ENCODE measurements at places on chromosomes 2 and 18.

DNA sequence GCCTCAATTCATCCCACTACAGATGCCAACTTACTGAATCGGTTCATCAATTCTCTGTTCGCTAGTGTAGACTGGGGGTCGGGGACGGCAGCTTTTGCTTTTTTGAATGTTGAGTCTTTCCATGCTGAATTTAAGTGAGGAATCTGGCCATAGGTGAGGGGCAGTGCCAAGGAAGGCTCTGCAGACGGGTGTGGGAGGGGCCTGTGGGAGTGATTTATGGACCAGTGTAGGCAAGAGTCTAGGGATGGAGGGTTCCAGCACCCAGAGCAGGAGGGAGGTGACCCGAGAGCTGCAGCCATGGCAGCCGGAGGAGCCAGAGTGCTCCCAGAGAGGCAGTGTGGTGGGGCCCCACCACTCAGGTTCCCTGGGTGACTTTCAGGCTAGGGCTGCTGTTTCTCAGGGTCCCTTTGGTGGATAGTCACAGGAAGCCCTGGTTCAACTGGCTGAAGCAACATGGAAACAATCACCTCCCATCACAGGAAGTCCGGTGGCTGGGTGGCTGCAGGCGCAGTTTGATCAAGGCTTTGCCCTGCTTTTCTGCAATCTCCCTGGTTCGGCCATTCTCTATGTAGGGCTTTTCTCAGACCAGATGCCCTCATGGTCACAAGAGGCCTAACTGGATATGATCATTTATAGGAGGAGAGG is 16.9 kb upstream of the TEX44 start:
- DNase-seq = no peak

- no peak for DNase-seq
Observed at GRCh38 chr2:70381821-70382220, 80.0 kb upstream of the FAM136A start.

DNA sequence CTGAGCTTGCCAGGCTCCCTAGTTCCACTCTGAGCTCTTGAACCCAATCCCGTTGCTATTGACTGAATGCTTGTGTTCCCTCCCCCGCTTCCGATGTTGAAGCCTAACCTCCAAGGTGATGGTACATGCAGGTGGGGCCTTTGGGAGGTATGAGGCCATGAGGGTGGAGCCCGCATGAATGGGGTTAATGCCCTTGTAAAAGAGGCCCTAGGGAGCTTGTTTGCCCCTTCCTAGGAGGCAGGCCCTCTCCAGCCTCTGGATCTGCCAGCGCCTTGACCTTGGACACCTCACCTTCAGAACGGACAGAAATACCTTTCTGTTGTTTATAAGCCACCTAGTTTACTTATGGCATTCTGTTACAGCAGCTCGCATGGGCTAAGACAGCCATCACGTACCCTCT is 71.6 kb downstream of the TFCP2L1 start:
- DNase-seq = no peak

- DNase-seq = no peak
Observed at GRCh38 chr18:3540805-3541548, 91.0 kb downstream of the TGIF1 start.

GRCh38 chr18:31197676-31198075 is 35.0 kb upstream of the DSC1 start:
- DNase-seq = no peak

GRCh38 chr2:163794635-163795034 is 58.8 kb upstream of the FIGN start:
- no peak for DNase-seq

- DNase-seq = no peak
Observed at GRCh38 chr2:3483227-3483985, 35.9 kb downstream of the ADI1 start.

GRCh38 chr2:46410273-46411244 is 68.8 kb upstream of the TMEM247 start:
- no peak for DNase-seq

GRCh38 chr18:627231-627630 is 30.2 kb upstream of the TYMS start:
- no peak for DNase-seq

DNA sequence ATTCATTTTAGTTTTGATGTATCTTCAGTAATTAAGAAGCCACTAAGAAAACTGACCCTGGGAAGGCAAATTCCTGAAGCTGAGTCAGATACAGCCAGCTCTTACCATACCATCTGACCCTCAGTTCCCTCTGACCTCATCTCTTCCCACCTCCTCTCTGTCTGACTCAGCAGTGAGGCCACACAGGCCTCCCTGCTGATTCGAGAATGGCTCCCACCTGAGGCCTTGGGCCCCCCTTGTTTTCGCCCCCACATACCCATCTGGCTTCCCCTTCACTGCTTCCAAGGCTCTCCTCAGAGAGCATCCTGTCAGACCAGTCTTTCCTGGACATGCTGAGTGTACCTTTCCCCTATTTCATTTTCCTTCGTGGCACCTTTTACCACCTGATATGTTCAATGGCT is 71.0 kb upstream of the CYP1B1 start:
- DNase-seq = peak; percentile 4

- peak; percentile 2 for DNase-seq
Observed at GRCh38 chr2:196482119-196483065, 157.1 kb upstream of the CCDC150 start.

DNA sequence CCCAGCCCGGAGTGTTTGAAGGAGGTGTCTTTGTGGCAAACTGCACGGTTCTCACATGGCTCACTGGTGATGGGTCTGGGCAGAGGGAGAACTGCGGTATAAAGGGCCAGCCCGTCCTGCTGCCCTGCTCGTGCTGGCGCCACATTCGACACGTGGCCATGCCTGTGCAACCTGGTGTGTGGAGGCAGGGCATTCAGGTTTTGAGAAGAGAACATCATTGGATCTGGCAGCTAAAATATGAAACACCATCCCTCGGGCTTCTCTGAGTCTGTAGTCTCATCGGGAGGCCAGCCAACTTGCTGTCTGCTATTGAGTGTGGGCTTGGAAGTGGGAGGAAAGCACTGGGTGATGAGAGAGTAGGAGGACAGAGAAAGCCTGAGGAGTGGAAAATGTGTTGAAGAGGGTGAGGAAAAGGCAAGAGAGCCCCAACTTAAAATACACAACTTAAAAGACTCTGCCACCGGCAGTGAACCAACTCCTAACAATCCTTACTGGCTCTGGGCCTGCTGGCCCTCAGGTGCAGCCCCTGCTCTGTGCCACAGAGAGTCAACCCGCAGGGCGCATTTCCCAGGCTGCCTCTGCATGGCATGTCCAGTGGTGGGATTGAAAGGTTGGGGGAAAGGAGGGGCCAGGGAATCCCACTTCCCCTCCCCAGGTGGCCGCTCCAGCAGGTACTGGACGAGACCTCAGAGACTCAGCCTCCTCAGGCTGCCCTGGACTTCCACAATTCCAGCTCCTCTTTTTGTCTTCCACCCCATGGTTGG is 112.7 kb upstream of the DLX2 start:
- no peak for DNase-seq

DNA sequence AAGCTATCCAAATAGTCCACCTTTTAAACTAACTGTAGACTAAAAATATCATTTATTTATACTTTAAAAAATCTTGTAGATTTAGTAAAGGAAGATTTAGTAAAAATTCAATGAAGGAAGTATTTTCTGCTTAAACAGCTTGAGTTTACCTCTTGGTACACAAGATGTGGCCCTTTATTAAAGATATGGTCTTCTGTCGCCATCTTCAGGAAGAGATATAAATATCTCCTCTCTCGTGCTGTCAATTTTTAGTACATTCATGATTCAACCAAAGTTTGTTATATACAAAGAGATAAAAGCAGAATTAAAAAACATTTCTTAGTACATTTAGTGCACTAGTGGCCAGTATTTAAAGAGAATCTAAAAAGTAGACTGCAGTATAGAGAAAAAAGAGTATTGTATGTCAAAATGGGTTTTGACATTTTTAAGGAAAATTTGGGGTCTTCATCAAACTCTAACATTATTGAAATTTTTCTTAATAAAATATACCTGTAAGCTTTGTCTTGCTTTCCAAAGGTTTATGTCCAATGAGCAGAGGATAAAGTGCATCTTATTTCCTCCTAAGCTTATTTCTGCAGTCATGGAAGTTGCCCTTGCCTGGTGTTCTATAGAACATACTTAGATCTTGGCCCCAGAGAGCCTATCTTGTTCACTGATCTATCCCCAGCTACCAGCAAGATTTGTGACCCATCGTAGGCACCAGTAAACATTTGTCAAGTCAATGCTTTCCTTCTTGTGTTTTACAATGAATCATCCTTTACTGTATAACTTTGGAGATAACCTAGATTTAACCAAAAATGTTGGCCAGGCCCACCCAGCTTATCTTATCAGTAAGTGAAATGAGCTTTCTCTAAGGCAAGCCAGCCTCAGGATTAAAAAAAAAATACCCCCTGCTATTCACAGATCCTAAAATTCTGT is 18.5 kb upstream of the EML6 start:
- no peak for DNase-seq

- no peak for DNase-seq
Observed at GRCh38 chr2:15647622-15648590, 56.2 kb downstream of the DDX1 start.

DNA sequence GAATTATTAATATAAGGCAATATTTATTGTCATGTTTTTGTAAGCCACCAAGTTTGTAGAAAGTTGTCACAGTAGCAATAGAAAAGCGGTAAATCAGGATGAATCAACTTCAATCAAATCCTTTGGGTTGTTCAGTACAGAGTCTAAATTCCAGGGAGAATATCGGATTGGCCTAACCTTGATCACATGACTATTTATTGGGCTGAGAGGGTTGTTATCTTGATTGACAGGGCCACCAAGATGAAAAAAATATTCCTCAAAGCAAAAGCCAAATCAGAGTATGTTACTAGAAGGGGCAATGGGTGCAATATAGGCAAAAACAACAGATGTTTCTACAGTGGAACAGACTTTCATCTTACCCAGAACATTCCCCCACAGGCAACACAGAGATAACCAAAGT is 270.0 kb downstream of the METTL4 start:
- DNase-seq = no peak

DNA sequence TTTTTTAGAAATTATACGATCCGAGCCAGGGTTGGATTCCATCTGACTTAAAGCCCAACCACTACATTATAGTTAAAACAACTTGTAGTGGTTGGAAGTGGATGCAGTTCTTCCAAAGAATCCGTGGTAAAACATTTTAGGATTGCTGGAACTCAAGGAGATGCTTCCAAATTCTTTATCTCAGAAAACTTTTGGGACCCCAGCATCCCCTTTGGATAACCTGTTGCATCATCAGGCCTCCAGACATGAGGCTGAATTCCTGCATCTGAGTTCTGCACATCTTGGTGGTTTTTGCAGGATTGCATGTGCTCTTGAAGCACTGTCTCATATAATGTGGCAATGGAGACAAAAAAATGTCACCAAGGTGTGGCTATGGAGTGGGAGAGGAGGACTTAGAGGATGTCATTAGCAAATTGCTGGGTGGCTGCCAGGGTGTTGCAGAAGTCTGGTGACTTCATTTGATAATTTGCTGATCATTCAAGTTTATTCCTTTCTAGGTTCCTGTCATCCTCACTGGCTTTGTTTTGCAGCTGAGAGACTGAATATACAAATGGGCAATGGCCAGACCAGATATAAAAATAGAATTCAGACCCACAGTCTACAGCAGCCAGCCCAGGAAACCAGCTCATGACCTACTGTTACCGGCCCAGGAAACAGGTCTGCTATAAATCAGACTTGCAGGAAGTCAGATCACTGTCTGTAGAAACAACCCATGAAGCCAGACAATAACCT is 207.7 kb downstream of the BCL2 start:
- no peak for DNase-seq

- DNase-seq = no peak
Observed at GRCh38 chr2:96918754-96919550, 49.1 kb upstream of the SEMA4C start.

- no peak for DNase-seq
Observed at GRCh38 chr2:118519511-118519910, 327.9 kb downstream of the EN1 start.

- no peak for DNase-seq
Observed at GRCh38 chr2:37774976-37775907, 103.8 kb upstream of the CDC42EP3 start.

DNA sequence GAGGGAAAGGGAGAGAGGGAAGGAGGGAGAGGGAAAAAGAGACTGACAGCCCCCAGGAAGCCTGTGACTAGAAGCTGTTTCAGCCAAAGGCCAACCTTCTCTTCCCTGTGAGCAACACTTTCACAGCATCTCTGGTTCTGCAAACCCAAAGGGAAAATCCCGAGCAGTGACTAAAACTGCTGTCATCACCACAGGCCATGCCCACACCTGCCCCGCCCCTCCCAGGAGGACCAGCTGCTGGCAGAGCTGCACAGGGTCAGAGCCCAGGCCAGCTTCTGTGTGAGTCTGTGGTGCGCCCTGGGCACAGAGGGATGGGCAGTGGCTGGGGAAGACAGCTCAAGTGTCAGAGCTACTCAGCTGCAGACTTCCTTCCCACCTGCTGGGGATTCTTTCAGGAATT is 64.9 kb upstream of the OTOS start:
- peak; percentile 77 for DNase-seq

DNA sequence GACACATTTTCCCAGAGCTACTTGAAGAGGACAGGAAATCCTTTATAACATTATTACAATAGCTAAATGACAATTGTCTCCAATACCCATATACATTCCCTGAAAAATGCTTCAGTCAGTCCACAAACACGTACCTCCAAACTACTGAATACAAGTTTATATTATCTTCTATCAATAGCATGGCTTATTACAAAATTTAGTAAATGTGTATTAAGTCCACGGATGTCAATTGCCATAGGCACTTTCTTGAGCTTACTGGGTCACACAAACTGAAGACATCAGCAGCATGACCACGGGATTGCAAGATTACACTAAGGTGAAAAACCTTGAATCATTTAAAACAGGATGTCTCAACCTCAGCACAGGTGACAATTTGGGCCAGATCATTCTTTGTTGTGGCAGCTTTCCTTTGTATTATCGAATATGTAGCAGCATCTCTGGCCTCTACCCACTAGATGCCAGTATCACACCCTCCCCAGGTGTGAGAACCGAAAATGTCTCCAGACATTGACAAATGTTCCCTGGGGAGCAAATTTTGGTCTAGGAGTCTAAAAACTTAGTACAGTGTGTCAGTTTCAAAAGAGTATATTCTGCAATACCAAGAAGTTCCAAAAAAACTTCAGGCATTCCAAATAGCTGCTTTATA is 1.4 kb downstream of the MBD2 start:
- peak; percentile 10 for DNase-seq

- DNase-seq = no peak
Observed at GRCh38 chr2:86143307-86143706, 37.3 kb downstream of the PTCD3 start.

- DNase-seq = no peak
Observed at GRCh38 chr2:11940121-11940743, 193.8 kb downstream of the LPIN1 start.

DNA sequence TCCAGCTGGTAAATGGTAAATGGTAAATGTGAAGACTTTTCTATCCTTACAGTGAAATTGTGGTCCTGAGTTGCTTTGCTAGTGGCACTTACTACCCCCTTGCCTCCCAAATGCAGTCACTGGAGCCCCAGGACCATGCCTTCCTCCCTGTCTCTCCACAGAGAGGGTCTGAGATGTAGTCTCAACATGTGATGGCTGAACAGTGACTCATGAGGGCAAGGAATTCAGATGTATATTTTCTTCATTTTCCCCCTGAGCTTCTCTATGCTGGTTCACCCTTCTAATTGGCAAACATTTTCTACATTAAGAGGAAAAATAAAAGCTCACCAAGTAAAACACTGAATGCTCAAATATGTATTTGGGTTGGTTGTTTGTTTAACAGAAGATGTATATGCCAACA is 232.0 kb downstream of the SH3BP4 start:
- DNase-seq = no peak

Measured in activated T-cell treated with anti-CD3 and anti-CD28 coated beads for 48 hours (primary cell).